ENCODE measurements at places on chromosomes 7 and 10. TPM values are rescaled to one million over a fixed set of nuclear protein-coding genes. Genes with fewer than 3 reads are reported as not detected.

The CCDC172 gene
- not detected for total RNA-seq

- H3K27ac ChIP-seq = no peak overlapping the region
- H3K27me3 ChIP-seq = no peaks in the 10 kb centered on the region
- DNase-seq = no peak
- peaks cover 11% of the 10 kb centered on the region for H3K4me1 ChIP-seq
- peaks cover 30% of the 10 kb centered on the region for H3K36me3 ChIP-seq
- H3K4me3 ChIP-seq = no peak overlapping the region
These were observed 255.5 kb upstream of the AOAH start for GRCh38 chr7:36979810-36980248.

The SEMA4G gene
- total RNA-seq = 1.2 TPM

The ZDHHC4 gene
- total RNA-seq = 38.2 TPM

DNA sequence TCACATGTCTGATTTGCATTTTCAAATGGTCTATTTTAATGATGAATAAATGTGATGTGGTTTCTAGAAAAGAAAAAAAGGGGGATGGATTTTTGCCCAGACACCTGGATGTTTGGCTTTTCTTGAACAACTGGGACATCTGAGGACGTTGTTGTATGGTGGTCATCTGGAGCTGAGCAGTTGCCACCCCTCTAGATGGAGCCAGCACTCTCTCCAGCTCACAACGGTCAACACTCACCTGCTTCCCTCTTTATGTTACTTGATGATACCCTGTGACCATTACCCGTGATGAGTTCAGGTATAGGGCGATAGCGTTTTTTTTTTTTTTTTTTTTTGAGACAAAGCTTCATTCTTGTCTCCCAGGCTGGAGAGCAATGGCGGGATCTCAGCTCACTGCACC is 30.1 kb upstream of the PAXIP1 start:
- peaks cover 21% of the 10 kb centered on the region for H3K27me3 ChIP-seq
- H3K4me1 ChIP-seq = no peaks in the 10 kb centered on the region
- H3K36me3 ChIP-seq = no peaks in the 10 kb centered on the region
- H3K4me3 ChIP-seq = no peak overlapping the region
- H3K27ac ChIP-seq = no peak overlapping the region

The NPTX2 gene
- not detected for total RNA-seq

- DNase-seq = no peak
- no peaks in the 10 kb centered on the region for H3K36me3 ChIP-seq
- no peak overlapping the region for H3K27ac ChIP-seq
- no peak overlapping the region for H3K4me3 ChIP-seq
These were observed 45.5 kb downstream of the SLIT1 start for GRCh38 chr10:97140049-97140846.

Data from activated naive CD8-positive, alpha-beta T cell treated with anti-CD3 and anti-CD28 coated beads, Interleukin-2, amount 10 ng/mL, durations not matched to agents 7 days and 5 days (primary cell).